Heart right ventricle (tissue), 16 donors: ENCODE measurements at places on chromosomes 12 and 14.

GRCh38 chr12:42361909-42362646 lies 36.1 kb downstream of the PPHLN1 start:
- no peak for DNase-seq

GRCh38 chr12:62258941-62259630 lies 1.1 kb upstream of the USP15 start:
- no peak for DNase-seq

DNA sequence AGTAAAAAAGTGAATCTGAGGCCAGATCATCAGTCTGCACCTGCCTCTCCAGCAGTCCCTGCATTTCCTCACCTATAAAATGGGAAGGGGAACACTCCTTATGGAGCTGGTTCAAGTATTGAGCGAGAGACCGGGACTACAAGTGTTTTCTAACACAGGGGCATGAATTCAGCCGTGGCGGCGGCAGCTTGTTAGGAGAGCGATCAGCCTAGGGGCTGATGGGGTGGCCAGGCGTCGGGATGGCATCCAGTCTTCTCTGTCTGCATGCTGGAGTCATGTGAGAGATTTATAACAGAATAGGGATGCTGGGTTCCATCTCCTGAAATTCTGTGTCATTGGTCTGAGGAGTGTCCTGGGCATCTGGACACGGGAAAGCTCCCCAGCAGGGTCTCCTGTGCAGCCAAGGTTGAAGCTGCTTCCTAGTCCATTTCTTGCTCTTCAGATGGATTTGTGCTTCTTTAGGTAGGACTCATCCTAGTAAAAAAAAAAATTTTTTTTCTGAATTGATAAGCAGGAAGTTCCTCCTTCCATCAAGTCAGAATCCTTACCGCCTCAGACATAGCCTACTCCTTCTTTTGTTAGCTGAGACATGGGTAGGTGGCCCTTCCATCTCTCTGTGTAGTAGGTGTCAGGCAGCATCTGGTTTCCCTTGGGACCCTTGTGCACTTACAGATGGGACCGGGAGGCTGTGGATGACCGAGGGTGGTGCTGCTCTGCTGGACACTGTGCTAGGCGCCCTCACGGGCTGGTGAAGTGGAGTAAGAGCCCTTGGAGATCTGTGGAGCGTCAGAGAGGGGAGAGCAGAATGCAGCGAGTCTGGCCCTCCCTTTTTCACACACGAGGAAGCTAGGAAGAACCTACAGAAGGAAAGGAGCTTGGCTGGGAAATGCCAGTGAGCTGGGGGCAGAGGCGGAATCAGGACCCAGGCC lies 146.7 kb downstream of the TSPAN9 start:
- DNase-seq: no peak

DNA sequence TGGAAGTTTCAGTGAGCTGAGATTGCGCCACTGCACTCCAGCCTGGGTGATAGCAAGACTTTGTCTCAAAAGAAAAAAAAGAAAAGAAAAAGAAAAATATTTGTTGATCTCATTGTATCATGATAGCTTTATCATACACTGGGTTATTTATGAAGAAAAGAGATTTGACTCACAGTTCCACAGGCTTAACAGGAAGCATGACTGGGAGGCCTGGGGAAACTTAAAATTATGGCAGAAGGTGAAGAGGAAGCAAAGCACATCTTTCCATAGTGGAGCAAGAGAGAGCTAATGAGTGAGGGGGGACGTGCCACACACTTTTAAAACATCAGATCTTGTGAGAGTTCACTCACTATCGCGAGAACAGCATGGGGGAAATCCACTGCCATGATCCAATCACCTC lies 72.7 kb upstream of the FUT8 start:
- no peak for DNase-seq
